ENCODE measurements at places on chromosomes 11 and 22. TPM values are rescaled to one million over a fixed set of nuclear protein-coding genes. Genes with fewer than 3 reads are reported as not detected.

CNGA4 gene
- polyA plus RNA-seq, result not detected

FJX1 gene
- 5.8 TPM for polyA plus RNA-seq

ANO9 gene
- polyA plus RNA-seq, result not detected

SLC1A2 gene
- polyA plus RNA-seq, result 45.5 TPM

NUCB2 gene
- 113 TPM for polyA plus RNA-seq

FOLH1 gene
- 0.24 TPM for polyA plus RNA-seq

NAALAD2 gene
- 10.0 TPM for polyA plus RNA-seq

SLC5A1 gene
- polyA plus RNA-seq, result not detected

APOBEC3G gene
- polyA plus RNA-seq, result not detected

CREB3L1 gene
- not detected for polyA plus RNA-seq

MMP8 gene
- polyA plus RNA-seq, result not detected

OR52E2 gene
- polyA plus RNA-seq, result not detected

SF3A1 gene
- polyA plus RNA-seq, result 17.2 TPM

DNAJC24 gene
- polyA plus RNA-seq, result 46.7 TPM

IL18 gene
- not detected for polyA plus RNA-seq

TMEM25 gene
- polyA plus RNA-seq, result 41.0 TPM

ENTHD1 gene
- not detected for polyA plus RNA-seq

PICALM gene
- polyA plus RNA-seq, result 57.2 TPM

USP2 gene
- 11.7 TPM for polyA plus RNA-seq

MDK gene
- 27.1 TPM for polyA plus RNA-seq

UBTFL1 gene
- not detected for polyA plus RNA-seq

C22orf39 gene
- 46.1 TPM for polyA plus RNA-seq

RTN4RL2 gene
- 0.16 TPM for polyA plus RNA-seq

PTPN5 gene
- polyA plus RNA-seq, result 3.3 TPM

RBFOX2 gene
- 99.6 TPM for polyA plus RNA-seq

APOA1 gene
- 12.6 TPM for polyA plus RNA-seq

NOX4 gene
- polyA plus RNA-seq, result not detected

LRRC74B gene
- not detected for polyA plus RNA-seq

PLAAT5 gene
- polyA plus RNA-seq, result not detected

Data from Purkinje cell (primary cell).